ENCODE measurements at places on chromosomes 16 and 17.

DNA sequence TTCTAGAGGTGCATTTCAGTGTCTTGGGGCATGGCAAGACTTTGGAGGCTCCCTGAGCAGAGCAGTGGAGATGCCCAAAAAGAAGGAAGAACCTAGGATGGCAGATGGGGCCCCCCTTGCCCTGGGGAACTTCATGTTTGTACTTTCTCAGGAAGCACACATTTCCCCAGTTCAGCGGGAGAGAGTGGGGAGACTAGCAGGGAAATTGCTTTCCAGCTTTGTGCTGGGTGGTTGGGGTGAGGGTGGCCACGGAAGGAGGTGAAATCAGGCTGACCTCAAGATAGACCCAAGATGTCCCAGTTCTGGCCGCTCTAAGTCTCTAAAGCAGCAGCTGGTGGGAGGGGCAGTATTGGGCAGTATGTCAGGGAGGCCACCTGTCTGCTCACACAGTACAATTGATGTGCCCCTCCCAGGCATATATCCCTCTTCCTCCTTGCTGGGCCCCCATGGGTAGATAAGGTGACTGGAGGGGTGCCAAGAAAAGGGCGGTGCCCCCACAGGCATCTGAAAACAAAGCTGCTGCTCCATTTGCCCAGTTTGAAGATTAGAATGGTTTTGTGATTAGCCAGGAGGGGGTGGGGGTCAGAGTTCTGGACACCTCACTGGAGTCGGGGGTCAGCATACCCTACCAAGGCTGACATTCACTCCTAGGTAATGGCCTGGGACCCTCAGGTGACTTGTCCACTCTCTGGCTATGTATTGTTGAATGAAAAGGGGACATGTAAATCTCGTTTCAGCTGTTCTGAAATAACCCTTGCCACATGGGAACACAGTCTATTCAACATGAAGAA, 17.1 kb upstream of the NAGLU start:
- DNase-seq = no peak

- DNase-seq = peak; percentile 80
These were observed 402.1 kb downstream of the SEC14L1 start for GRCh38 chr17:77542551-77543490.

- no peak for DNase-seq
These were observed 2.7 kb downstream of the BCAR1 start for GRCh38 chr16:75248536-75249380.

DNA sequence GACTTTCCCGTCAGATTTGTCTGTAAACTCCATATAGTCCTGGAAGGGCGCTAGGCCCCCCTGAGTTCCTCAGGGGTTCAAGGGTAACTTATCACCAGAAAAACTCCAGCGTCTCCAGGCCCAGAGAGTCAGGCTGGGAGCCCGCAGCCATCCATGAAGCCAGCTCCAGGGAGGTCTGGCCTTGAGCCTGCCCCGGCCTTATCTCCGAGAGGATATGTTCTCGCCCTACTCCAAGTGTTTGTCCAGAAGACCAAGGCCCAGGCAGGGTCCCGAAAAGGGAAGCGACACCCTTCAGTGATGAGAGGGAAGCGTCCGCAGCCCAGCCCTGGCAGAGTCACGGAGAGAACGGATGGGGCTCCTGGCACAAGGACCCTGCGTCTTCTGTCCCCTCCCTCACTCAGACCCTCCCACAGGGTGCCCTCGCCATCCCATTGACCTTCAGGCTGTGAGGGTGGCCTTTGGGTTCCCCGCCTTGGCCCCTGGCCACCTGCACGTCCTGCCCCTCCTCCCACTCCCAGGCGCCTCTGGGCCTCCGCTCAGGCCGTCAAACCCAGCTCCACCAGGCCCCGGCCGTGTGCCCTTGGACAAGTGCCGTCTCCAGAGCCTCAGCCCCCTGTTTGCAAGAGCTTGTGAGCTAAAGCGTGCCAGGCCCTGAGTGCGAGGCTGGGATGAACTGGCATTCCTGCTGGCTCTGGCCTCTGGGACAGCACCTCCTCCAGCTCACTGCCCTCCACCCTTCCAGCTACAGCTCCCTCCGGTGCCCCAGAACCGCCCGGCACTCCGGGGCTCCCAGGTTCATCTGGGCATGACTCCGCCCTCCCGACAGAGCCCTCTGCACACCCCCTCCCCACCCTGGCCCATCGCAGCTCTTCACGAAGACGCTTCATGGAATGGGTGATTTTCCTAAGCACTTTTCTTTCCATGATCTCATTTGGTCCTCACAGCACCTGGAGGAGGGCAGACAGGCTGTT, 83.4 kb downstream of the ZDHHC7 start:
- DNase-seq = no peak

DNA sequence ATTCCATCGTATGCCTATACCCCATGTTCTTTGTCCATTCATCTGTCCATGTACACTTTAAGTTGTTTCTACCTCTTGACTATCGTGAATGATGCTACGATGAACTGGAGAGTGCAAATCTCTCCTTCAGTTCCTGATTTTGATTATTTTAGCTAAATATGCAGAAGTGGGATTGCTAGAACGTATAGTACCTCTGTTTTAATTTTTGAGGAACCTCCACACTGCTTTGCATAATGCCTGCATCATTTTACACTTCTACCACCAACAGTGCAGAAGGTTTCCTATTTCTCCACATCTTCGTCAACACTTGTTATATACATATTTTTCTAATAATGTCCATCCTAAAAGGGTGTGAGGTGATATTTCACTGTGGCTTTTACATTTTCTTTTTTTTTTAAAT, 43.9 kb downstream of the SDR42E1 start:
- DNase-seq = no peak

DNA sequence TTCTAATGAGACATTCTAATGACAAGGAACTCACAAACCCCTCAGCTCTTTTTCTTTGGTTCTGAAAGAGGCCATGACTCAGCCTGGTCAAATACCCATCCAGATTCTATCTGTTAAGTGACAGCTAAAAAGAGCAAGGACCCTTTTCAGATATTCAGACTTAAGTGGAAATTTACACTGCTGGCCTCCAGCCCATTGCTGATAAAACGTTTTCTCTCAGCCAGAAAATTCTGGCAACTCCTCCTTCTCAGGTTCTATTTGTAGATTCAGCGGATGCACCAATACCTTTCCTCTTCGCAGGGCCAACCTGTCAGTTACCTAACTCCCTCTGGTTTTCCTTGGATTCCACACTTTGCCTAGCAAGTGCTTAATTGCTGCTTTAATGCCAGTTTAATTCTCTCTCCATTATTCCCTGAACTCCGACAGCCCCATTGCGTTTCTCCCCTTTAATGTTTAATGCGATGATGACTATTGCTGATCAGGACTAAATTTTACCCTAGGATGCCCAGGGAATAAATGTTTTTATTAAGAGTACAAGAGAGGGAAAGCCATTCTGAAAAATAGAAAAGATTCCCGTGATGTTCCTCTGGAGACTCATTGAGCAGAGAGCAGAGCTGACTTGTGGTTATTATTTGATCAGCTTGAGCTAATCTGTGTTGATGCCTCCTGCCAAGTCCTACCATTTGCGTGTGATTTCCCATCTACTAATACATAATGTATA, 35.9 kb upstream of the TOM1L1 start:
- DNase-seq = peak; percentile 81

- no peak for DNase-seq
These were observed 377 bp downstream of the USP32 start for GRCh38 chr17:60391471-60392041.

GRCh38 chr16:66701026-66701425, 4.5 kb upstream of the CMTM4 start:
- DNase-seq = no peak

DNA sequence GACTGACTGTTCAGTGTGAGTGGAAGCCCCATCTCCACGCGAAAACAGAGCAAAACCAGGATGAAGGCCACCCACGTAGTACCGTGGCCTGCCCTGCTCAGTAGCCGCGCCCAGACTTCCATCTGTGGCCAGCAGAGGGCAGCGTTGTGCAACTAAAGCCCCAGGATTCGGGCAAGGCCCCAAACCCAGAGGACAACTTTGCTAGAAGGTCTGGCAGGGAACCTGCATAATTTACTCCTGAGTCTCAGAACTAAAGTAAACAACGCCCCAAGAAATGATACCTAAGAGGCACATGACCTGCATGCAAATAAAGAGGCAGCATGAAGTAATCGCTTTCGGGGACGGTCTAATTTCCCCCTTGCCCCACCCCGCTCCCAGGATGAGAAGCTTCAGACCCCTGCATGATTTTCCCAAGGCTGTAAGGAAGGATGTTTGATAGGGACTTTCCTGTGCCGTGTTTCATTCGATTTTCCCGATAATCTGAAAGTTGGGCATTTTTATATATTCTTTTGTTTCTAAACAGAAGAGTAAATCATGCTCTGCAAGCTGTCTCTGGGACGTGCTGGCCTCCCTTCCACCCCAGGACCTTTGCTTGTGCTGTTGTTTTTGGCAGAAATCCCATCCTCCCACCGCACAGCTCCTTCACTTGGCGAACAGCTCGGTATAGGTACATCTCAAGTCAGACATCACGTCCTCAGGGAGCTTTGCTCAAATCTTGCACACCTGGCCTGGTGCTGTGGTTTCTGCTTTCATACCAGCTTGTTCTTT, 18.6 kb downstream of the HSBP1 start:
- DNase-seq = peak; percentile 40

DNA sequence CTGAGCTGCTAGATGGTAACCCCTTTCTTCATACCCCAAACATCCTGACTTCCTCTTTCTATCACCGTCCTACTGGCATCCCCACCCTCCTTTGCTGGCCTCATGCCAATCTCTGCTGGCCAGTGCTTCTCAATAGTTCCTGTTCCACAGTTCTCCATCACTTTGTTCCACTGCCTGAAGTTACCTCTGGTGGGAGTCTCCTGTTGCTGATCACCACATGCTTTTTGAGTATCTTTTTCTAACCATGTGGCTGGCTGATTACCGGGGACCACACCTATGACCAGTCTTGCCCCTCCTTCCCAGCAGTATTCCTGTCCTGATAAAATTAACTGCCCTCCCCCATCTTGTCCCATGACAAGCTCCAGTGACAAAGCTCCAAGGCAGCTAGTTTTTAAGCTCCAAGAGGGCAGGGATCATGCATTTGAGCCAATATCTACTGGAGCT, 380.4 kb upstream of the CCL2 start:
- DNase-seq = no peak

- no peak for DNase-seq
These were observed 13.4 kb downstream of the ZG16B start for GRCh38 chr16:2843526-2843925.

DNA sequence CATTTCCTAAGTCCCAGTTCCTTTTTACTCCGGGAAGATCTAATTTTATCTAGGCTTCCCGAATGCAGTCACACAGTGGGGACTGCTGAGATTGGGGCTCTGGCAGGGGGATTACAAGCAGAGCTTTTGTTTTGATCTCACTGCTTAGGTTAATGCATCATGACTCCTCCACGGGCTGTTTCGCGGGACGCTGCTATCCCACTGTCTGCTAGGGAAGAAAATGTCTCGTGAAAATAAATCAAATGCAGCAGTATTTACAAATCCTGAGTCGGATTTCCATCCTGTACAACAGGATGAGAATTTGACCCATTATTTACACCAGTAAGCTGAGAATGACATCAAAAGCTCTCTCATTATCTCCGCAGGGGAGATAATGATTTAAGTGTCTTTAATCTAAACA, 83.8 kb downstream of the CDH11 start:
- no peak for DNase-seq

GRCh38 chr17:77322514-77323412, 182.0 kb downstream of the SEC14L1 start:
- no peak for DNase-seq

DNA sequence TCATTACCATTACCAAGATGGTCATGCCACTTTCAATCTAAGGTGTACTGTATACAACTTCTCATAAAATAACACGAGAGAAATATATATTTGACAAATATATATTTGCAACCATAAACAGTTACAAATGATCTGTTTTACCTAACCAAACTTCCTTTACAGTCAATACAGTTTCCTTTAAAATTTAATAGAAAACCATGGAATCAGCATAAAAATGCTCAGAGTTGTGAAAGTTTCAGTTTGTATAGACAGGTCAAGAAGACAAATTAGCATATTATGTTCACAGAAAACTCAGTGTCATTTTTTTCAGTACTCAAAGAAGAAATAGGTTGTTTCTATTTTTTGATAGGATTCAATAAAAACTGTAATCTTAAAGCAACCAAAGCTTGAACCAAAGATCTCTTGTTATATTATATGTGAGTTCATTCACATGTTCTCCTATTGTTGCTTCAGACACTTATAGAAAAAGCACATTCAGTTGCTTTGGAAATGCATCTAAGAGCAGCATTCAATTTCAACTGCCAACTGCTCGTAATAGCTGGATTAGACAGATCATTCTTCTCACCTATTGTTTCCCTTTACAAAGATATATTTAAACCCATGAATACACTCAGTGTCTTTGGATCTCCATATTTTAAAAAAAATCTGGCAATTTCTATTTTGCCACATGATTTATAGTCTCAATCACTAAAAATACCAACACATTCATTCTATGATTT, 15.1 kb downstream of the SSH2 start:
- DNase-seq = no peak

- DNase-seq = no peak
These were observed 25.5 kb downstream of the MYOCD start for GRCh38 chr17:12691173-12691572.

DNA sequence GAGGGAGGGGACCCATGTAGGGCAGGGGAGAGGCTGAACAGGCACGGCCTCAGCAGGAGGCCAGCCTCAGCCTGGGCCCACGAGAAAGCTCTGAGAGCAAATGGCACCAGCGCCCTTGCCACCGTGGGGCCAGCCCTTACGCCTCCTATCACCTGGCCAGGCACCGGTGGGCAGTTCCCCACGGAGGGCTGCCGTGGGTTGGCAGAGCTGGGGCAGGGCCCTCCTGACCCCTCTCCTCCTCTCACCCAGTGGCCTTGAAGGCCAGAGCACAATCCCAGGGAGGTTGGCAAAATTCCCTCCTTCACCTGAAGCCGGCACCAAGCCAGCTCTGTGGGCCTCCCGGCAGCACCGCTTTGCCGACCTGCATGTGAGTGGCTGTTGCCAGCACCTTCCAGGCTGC, 53.1 kb upstream of the ENPP7 start:
- no peak for DNase-seq

Data from NCI-H1092 treated with DMSO at 0.1 percent for 48 hours (cell line).